ENCODE measurements at places on chromosomes 13 and 19.

- no peak for DNase-seq
Observed at GRCh38 chr19:2719920-2720776, 1.0 kb downstream of the DIRAS1 start.

DNA sequence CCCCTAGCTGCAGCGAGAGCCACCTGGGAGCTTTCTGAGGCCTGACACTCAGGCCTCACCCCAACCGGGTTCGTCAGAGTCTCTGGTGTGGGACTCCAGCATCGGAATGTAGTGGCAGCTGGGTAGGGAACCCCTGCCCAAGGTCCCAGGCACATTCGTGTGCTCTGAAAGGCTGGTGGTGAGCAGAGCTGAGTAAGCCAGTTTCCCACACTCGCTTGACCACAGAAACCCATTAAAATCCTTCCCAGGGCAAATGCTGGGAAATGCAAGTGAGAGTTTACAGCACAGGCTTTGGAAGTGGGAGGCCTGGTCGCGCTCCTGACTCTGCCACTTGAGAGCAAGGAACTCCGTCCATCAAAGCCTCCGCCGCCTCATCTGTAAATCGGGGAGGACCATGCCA lies 4.2 kb downstream of the TRAPPC6A start:
- DNase-seq: no peak

GRCh38 chr13:46171217-46171616 lies 10.8 kb downstream of the LCP1 start:
- DNase-seq: no peak

DNA sequence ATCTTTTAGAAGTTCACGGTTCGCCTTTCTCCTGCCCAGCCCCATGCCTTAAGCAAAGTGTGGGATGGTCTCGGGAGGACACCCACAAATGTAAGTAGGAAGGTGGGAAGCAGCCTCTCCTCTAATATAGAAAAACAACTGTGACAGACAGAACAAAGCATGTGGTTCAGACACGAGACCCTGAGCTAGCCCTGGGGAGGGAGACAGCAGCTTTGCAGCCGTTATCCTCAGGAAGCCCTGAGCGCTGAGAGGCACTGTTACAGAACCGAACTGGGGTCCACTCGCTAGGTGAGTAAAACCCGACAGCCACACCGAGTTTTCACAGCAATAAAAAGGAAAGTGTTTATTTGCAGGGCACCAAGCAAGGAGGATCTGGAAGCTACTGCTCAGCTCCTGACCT lies 210.6 kb downstream of the UQCRFS1 start:
- no peak for DNase-seq

- DNase-seq: no peak
Observed at GRCh38 chr19:3186160-3186688, 494 bp downstream of the NCLN start.

DNA sequence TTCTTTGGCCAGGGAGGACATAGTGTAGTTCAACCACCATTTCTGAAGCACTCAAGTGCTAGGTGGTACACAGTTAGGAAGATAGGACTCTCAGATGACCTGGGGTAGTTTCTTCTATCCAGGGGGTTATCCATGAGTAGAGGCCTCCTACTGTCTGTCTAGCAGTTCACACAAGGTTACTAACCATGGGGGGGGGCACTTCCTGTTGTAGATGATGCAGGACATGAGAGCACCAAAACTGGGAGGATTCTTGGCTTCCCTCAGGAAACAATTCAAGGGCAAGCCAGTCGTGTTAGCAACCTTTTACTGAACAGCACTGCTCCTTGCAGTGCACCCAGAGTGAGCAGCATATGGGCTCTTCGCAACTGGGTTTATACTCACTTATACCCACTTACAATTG lies 8.9 kb upstream of the TPP2 start:
- DNase-seq: no peak

DNA sequence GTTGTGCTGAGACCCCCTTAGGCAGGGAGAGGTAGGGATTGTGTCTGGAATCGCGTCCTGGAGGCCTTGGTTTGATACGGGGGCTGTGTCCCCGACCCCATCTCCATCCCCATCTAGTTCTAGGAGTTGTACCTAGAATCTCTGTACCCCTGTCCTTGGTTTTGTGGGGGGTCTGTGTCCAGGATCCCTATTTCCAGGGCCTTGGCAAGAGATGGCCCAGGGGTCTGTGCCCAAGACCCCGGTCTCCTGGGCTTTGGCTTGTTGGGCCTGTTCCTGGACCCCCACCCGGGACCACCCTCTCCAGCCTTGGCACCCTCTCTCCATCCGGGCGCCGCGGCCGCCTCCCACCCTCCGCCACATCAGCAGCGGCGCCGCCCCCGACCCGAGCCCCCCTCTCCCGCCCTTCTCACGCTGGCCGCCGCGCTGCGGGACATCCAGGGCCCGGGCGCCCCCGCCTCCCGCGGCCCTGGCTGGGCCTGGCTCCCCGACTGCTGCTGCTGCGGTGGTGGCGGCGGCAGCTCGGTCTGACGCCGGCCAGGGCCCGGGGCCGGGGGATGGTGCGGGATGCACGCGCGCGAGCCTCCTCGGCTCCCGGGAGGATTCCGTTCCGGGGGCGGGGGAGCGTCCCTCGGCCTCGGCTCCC lies at the start of gene NUMBL:
NUMBL (minus strand) TSS at position 602 of the 643 bp plus-strand sequence; CDS start at position 434, 168 bp downstream.
- no peak for DNase-seq

- no peak for DNase-seq
Observed at GRCh38 chr13:47420020-47420419, 523.2 kb upstream of the HTR2A start.

- DNase-seq: no peak
Observed at GRCh38 chr13:31154939-31155338, 6.8 kb downstream of the HSPH1 start.

GRCh38 chr13:106530171-106530851 lies 5.2 kb downstream of the EFNB2 start:
- no peak for DNase-seq

- DNase-seq: no peak
Observed at GRCh38 chr13:99270518-99270917, 12.3 kb upstream of the GPR18 start.

DNA sequence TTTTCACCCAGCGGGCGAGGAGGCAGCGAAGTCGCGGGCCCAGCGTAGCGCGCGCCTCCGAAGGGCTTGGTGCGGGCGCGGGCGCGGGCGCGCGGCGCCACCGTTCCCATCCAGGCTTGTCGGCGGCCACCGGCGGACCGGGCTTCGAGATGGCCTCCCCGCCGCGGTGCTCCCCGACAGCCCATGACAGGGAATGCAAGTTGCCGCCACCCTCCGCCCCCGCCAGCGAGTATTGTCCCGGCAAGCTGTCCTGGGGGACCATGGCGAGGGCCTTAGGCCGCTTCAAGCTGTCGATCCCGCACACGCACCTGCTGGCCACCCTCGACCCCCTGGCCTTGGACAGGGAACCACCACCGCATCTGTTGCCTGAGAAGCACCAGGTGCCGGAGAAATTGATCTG lies at the start of gene WDR88:
WDR88 (plus strand) TSS at position 94 of the 400 bp plus-strand sequence; CDS start at position 150, 56 bp downstream.
- no peak for DNase-seq

- DNase-seq: no peak
Observed at GRCh38 chr13:32039056-32039455, 7.5 kb downstream of the FRY start.

DNA sequence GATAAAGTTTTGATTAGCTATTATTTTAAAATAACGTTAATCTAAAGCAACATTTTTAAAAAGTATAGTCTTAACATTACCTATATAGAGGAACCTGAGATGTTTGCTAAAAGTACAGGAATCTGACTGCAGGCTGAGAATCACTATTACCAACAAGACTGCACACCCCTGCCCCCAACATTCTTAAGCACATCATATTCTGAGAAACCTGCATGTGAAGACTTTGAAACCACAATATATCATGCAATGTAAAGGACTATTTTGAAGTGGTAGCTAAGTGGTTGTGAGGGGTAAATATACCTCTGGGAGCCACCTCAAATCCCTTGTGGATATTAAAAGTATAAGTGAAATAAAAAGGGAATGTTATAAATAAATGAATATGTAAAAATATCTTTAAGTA lies 119.0 kb upstream of the KLF12 start:
- DNase-seq: no peak

DNA sequence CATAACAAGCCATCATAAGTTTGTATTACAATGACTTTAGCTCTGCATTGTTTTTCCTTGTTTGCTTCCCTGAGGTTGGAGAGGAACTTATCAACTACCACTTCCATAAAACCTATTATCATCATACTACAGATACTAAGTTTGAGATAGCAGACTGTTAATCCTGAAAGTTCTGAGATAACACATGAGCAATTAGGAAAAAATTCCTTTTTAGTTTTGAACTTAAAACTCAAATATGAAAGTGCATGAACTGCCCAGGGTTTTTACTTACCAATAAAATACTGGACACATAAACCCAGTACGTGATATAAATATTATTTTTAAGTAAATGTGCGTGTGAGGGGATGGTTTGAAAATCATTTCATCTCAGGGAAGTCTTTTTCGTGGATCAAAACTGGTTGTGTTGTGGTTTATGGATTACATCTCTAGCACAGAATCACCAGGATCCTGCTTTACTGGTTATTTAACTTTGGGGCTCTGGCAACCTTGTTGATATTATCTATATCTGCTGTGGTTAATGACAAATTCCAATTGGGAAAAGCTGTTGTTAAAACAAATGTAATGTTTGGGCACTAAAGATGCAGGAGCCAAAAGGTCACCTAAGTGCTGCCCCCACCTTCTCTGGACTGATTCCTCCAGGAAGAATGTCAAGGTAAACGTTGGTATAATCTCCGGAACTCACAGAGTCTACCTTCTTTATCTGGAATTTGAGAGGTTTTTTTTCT lies 12.4 kb downstream of the CDX2 start:
- DNase-seq: no peak

GRCh38 chr19:47135156-47135555 lies 4.5 kb downstream of the SAE1 start:
- no peak for DNase-seq

GRCh38 chr13:75312884-75313520 lies 169.0 kb downstream of the TBC1D4 start:
- DNase-seq: no peak

All from tibial artery (tissue), 4 donors.